ENCODE measurements at places on chromosomes 4 and X. TPM values are rescaled to one million over a fixed set of nuclear protein-coding genes. Genes with fewer than 3 reads are reported as not detected.

CFP gene
- polyA plus RNA-seq: 4.7 TPM

PPP1R2C gene
- polyA plus RNA-seq: not detected

P2RY8 gene
- 2.2 TPM for polyA plus RNA-seq

NPY1R gene
- polyA plus RNA-seq: 4.5 TPM

ANKRD37 gene
- 24.8 TPM for polyA plus RNA-seq

KIT gene
- polyA plus RNA-seq: 0.18 TPM

XPNPEP2 gene
- polyA plus RNA-seq: 1.3 TPM

SSX1 gene
- not detected for polyA plus RNA-seq

PPEF2 gene
- polyA plus RNA-seq: not detected

HTRA3 gene
- polyA plus RNA-seq: 80.6 TPM

Measured in right cardiac atrium (tissue), 5 donors.